Transverse colon (tissue), 4 donors: ENCODE measurements at places on chromosomes 2 and 18. TPM values are rescaled to one million over a fixed set of nuclear protein-coding genes. Genes with fewer than 3 reads are reported as not detected.

The ZBTB7C gene
- total RNA-seq = 81.2 TPM

The ECEL1 gene
- total RNA-seq = not detected

The METTL5 gene
- total RNA-seq = 10.5 TPM

DNA sequence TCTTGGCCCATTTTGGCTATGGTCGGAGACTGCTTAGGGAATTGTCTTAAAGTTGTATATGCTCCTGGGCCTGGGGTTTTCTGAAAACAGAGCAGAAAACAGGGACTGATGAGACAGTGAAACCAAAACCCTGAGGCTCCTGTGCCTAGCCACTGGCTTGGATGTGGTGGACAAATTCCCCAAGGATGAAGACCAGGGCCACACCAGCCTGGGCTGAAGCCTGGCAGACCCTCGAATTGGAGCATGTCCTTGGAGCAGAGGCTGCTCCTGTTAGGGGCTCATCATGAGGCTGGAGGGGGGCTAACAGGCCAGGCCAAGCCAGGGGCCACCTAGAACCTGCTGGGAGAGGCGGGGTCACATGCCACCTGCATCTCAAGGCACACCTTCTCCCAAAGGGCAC lies 68.1 kb downstream of the STPG4 start:
- DNase-seq = no peak

DNA sequence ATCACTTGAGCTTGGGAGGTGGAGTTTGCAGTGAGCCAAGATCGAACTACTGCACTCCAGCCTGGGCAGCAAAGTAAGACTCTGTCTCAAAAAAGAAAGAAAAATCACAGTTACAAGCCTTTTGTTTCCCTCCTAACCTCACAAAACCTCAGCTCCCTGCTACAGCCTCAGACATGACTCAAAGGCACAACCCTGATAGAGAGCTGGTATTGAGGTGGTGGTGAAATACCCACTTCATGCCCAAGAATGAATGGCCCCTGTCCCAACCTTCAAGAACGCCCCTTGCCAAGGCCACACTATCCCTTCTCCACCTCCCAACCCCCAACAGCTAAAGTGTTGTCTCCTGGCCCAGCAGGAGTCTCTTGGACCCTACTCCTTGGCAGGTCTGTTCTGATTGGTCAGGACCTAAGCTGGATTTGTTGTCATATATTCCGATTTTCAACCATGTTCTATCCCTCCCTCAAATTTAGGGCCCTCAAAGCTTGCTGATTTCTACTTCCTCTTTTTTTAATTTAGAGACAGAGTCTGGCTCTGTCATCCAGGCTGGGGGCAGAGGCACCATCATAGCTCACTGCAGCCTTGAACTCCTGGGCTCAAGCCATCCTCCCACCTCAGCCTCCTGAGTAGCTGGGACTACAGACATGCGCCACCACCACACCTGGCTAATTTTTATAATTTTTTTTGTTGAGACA lies 61.9 kb upstream of the BZW1 start:
- no peak for DNase-seq

The ZNF516 gene
- total RNA-seq = 29.7 TPM

DNA sequence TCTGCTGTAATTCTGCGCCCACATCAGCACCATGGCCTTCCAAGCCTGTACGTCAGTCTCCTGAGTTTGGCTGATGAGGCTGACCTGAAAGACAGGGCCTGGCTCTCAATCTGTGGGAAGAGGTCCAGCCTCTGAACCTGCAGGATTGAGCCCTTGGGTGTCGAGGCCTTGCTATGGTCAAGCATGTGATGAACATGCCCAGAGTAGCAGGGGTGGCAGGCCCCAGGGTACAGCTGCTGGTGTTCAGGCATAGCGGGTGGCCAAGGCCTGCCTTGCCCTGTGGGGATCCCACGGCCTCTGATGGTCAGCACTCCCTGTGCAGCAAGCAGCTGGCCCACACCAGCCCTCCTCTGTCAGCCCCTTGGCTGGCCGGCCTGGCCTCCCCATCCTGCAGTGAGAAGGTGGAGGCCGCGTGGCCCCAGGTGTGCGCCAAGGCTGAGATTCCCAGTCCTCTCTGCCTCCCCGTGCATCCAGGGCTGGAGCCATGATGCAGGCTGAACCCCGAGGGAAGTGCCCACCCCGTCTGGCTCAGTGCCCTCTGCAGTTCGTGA lies 298.4 kb downstream of the NDUFA10 start:
- no peak for DNase-seq

DNA sequence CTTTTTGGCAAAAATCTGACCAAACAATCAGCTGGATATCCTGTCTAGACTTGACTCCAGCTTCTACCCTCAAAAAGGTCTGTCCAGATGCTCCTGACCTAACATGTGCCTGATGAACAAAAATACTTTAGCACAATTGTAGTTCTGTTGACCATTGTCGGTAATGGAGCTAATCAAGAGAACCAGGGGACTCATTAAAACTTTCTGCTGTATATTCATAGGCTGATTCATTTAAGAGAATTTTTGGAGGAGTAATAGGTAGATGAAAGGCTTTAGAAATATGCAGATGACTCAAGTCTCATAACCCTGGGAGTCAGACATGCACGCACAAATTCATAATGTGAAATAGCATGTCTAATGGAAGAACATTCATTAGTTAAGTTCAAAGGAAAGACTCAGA lies 514.2 kb downstream of the TXNL1 start:
- DNase-seq = no peak

The RAX gene
- total RNA-seq = not detected

DNA sequence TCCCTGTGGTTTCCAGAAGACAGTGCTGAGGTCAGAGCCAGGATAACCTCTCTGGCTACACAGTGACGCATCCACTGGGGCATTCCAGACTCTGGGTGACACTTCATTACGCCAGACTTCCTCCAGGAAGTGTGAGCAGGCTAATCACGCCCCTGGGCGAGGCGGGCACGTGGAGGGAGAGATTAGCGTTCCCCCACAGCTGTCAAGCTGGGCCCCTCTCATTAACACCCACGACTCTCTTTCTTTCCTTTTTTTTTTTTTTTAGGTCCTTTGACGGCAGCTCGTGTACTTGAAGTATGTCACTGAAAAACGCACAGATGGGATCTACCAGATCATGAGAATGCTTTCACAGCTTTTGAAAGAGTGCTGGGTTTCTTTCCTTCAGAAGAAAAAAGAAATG lies 274.6 kb downstream of the AFF3 start:
- DNase-seq = no peak

GRCh38 chr2:236735825-236736238 lies 166.2 kb downstream of the ACKR3 start:
- no peak for DNase-seq

DNA sequence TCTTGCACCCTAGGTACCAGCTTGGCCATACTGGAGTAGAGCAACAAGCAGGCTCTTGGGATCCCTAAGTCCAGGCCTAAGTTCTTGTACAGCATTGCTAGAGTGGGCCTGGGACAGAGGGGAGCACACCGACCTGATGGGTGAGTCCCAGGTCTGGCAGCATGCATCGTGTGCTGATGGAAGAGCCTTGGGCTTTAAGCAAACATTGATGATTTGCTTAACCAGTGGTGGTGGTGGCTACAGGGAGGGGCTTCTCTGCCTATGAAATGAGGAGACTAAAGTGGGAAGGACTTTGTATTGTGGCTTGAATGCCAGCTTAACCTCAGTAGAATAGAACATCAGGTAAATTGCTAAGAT lies 39.2 kb upstream of the UXS1 start:
- no peak for DNase-seq

DNA sequence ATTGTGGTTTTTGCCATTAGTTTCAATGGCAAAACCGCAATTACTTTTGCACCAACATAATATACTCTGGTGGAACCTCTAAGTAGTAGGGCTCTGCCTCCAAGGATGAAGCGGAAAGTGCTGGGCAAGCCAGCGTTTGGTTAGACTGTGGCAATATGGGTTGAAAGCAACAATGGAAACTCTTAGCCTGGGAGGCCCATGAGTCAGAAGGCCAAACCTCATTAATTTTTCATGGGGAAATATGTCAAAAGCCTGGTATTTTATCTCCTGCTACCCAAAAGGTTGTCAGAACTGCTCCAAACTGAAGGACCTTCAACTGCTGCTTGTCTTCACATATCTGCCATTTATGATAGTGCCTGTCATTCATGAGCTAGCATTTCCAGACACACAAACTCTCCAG lies 179.1 kb upstream of the CYP26B1 start:
- DNase-seq = no peak

The EPB41L3 gene
- total RNA-seq = 403 TPM

DNA sequence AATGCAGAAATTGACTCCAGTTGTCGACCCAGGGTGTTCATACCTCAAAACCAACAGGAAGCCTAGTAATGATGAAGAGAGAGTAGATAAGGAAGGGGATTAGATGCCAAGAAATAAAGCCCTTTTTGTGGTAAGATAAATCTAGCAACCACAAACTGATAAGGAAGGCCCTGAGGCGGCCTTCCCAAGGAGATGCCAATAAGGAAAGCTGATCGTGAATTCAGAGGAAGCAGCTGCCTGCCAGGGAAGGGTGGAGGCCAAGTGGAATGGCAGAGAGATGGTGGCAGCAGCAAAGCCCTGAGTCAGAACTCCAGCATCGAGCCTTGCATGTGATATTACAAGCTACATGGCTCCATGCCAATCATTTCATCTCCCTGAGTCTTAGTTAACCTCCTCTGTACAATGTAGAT lies 126.3 kb downstream of the IRS1 start:
- DNase-seq = peak; percentile 50

DNA sequence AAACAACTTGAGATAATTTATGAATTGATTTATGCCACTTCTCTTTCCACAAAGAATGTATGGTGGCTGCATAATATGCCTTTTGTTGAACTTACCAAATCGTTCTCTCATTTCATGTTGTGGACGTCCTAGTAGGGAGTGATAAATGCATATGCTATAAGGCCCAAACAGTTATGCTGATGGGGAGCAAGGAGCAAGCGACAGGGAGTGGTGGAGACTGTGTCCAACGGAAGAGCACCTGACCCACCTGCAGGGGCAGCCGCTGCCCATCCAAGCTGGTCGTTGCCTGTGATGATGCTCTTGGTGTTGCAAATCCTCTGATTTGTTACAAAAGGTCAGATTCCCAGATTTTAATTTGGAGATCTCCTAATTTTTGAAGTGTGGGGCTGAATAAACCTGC lies 31.0 kb upstream of the MGAT4A start:
- no peak for DNase-seq

The FAM161A gene
- total RNA-seq = 1.2 TPM

The GAD1 gene
- not detected for total RNA-seq

- DNase-seq = no peak
These were observed 932.9 kb downstream of the TDRD15 start for GRCh38 chr2:22056621-22057132.

GRCh38 chr2:154689158-154689557 lies 9.3 kb upstream of the KCNJ3 start:
- DNase-seq = no peak

GRCh38 chr2:43851011-43851980 lies 12.5 kb downstream of the ABCG8 start:
- DNase-seq = no peak

The ITPRIPL1 gene
- 0.95 TPM for total RNA-seq

DNA sequence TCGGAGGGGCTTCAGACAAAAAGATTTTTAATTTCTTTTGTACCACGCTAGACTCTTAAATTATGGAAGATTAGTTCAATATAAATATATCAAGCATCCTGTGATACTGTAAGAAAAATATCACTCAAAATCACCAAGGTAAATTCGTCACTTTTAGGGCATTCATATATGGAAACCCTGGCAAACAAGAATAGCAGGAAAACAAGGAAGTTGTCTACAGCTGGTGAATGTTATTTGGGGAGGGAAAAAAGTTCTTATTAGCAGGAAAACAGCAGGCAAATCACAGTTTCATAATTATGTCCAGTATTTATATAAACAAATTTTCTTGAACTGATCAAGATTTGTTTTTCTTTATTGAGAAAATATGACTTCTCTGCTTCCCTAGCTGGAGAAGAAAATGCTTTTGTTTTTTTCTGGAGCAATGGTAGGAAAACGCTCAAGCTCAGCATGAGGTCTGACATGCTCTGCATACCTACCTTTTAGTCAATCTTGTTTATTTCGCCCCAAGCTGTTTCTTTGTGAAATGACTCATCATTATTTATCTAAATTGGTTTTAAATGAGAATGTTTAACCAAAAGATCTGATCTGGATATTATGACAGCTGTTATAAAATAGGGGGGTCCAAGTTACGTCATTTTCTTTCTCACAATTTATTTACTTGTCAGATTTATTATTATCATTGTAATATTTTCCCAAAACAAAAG lies 14.7 kb downstream of the LINC00305 start:
- DNase-seq = no peak

DNA sequence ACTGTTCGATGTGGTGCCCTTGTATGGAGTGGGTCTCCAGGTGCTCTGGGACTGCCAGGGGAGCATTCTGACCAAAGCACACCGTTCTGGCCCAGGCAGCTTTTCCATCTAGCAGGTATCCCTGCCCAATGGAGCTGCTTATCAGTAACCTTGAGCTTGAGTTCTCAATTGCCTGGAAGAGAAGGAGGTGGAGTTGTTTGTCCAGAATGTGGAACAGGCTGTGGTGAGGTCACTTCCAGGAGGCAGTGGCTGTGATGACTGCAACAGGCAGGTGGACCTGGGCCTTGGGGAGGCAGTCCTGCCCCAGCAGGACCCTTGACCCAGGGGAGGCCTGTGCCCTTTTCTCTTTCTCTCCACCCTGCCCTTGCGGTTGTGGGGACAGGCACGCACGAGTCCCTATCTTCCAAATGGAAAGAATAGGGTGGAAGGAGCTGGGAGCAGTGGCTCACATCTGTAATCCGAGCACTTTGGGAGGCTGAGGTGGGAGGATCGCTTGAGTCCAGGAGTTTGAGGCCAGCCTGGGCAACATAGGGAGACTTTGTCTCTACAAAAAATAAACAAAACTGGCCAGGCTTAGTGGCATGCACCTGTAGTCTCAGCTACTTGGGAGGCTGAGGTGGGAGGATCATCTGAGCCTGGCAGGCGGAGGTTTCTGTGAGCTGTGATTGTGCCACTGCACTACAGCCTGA lies 66.2 kb upstream of the MCFD2 start:
- peak; percentile 53 for DNase-seq

- peak; percentile 74 for DNase-seq
These were observed at the start of gene ZBTB14 for GRCh38 chr18:5295231-5295920. Gene ZBTB14, minus strand, starts transcription at chr18:5295726. Its CDS starts 2,480 bp downstream, at chr18:5293246.

DNA sequence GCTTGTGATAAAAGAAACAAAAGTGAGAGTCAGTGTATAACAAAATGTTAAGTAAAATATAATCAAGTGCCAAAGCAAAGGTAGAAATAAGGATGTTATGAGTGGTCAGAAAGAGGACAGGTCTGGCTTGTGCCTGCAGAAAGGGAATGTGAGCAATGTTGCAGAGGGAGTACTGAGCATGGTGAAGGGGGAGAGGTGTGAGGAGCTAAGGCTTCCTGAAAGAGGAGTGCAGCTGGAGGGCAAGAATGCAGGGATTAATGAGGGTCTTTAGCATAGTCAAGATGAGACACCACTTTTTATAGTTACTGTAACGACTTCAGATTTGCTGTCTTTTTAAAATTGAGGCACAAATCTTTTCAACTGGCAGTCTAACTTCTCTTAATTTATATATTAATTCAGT lies 22.0 kb upstream of the FIGN start:
- DNase-seq = no peak

GRCh38 chr2:226184940-226185615 lies 614.5 kb downstream of the IRS1 start:
- no peak for DNase-seq

The L3MBTL4 gene
- total RNA-seq = 1.5 TPM

- no peak for DNase-seq
These were observed 117.2 kb upstream of the SALL3 start for GRCh38 chr18:78862395-78862794.

- DNase-seq = no peak
These were observed 139.7 kb downstream of the ATP9B start for GRCh38 chr18:79208906-79209305.

The OBSL1 gene
- 18.3 TPM for total RNA-seq

The CCDC85A gene
- total RNA-seq = 0.20 TPM

GRCh38 chr2:187959821-187960220 lies 331.9 kb upstream of the GULP1 start:
- DNase-seq = no peak

The MROH2A gene
- not detected for total RNA-seq
